Activated T-helper 1 cell treated with anti-CD3 and anti-CD28 coated beads, Interleukin-2, amount 50 U/mL, for 16 hours (primary cell): ENCODE measurements at places on chromosomes 2 and 18.

- DNase-seq, result no peak
Observed at GRCh38 chr2:23666980-23667357, 260.0 kb downstream of the ATAD2B start.

DNA sequence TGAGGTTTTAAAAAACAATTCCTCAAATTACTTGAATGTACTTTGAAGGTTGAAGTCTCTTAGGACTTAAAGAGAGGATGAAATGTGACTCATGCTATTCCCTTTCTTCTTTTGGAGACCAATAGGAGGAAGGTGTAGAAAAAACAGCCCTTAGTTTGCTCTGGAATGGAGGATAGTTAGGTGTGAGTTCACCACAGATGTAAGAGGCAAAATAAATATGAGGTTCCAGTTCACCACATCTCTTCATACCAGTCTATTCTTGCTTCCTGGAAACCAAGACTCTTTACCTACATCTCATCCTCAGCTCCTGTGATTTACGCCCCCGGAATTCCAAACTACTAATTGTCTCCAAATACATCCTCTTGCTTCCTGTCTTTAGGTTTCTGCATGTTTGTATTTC is 77.5 kb upstream of the TTC21B start:
- DNase-seq, result no peak

DNA sequence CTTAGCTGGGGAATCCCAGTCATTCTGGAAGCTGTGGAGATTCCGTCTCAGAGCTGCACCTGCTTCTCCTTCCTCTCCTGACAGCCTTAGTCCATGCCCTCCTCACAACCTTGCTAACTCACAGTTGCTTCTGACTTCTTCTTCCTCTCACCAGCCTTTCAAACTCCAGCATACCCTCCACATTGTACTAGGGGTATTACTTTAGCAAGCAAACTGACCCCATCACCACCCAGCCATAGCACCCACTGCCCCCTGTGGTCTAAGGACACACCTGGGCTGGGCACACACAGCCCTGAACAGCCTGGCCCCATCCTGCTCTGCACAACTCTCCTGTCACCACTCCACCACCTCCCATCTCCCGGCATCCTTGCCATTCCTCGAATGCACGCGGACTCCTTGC is 208.2 kb downstream of the FBXO15 start:
- no peak for DNase-seq

GRCh38 chr18:72866442-72866900 is 1.3 kb downstream of the NETO1 start:
- no peak for DNase-seq

- no peak for DNase-seq
Observed at GRCh38 chr2:171287611-171288010, 126.9 kb upstream of the TLK1 start.

- DNase-seq, result no peak
Observed at GRCh38 chr2:224724331-224724730, 8.2 kb upstream of the CCDC195 start.

DNA sequence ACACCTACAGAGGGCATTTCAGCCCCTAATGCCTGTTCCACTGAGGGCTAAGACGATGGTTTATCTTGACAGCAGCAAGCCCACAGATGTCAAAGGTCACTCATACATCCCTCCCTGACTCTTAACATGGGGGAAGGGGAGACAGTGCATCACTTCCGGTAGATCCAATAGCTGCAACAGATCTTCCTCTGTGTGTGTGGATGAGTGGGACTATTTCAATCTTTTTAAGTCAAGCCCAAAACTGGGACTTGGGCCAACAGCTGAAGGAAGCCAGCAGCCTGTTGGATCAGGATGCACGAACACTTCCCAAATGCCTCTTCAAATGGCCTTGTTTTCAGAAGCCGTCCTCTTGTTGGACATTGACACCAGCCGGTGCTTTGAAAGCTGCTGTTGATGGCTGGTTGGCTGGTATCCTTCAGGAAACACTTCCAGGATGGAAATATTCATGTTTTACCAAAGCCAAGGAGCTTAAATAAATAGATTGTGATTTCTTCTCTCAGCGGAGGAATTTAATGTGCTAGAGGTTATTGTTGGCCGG is 59.2 kb downstream of the IL1R2 start:
- no peak for DNase-seq

DNA sequence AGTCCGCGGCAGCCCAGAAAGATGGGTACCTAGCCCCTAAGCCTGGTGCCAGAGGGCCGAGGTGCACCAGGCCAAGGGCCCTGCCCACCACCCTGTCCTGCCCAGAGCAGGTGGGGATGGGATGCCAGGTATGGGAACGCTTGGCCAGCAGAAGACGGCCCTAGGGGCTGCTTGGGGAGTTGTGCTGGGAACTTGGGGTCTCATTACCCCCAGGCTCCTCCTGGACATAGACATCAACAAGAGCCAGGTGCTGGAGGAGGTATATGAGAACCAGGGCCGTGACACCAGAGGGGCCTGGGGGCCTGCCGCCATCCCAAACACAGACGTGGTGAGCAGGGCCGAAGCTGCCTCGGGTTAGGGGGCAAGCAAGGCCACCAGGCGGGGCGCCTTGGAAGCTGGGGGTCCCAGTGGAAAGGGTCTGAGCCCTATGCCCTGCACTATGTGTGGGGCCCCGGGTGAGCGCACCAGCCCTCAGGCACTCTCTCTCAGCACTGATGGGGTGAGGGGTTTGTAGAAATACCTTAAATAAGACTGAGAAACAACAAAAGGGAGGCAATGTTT is 46.9 kb downstream of the FER1L5 start:
- DNase-seq, result no peak
